Activated T-cell treated with anti-CD3 and anti-CD28 coated beads for 24 hours (primary cell): ENCODE measurements at places on chromosomes 6 and 20.
A peak's percentile ranks its signal among the peaks of the same experiment; 100 is the strongest.

- no peak for DNase-seq
Measured at GRCh38 chr6:111748231-111748647, 125.0 kb downstream of the FYN start.

GRCh38 chr6:85385636-85386315 is 64.1 kb upstream of the NT5E start:
- DNase-seq, result no peak

DNA sequence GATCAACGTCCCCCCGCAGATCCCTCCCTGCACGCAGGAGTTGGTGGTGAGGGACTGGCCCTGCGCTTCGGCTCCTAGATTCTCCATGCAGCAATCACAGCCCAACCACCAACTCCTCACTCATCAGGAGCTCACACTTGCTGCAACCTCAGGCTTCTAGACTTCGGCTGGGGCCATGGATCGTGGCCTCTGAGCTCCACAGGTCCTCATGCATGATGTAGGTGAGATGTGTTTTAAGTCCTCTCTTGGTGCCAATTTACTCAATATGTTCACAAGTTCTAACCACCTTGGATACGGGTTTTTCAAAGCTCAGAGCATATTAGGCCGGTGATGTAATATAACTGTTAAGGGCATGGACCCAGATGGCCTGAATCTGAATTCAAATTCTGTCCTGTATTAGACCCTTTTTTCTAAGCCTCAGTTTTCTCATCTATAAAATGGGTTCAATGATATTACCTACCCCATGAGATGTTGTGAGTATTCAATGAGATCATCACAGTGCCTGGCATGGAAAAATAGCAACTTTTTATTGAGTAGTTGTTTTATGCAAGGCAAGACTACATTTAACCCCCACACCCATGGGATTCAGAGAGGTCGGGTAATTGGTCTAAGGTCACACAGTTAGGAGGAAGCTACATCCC is 31.0 kb downstream of the SUN5 start:
- DNase-seq, result no peak

- DNase-seq, result no peak
Measured at GRCh38 chr6:134425513-134425912, 107.6 kb upstream of the SGK1 start.

GRCh38 chr6:14876778-14877613 is 368.9 kb upstream of the JARID2 start:
- DNase-seq, result peak; percentile 22

DNA sequence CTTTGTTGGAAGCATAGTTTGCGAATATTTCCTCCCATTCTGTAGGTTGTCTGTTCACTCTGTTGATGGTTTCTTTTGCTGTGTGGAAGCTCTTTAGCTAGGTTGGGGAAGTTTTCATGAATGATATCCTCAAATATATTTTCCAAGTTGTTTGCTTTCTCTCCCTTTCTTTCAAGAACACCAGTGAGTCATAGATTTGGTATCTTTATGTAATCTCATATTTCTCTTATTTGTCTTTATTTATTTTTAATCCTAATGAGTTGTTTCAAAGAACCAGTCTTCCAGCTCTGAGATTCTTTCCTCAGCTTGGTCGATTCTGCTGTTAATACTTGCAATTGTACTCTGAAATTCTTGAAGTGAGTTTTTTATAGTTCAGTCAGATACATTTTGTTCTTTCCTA is 628.0 kb upstream of the ID4 start:
- no peak for DNase-seq

GRCh38 chr6:23420659-23421350 is 705.2 kb upstream of the NRSN1 start:
- no peak for DNase-seq

DNA sequence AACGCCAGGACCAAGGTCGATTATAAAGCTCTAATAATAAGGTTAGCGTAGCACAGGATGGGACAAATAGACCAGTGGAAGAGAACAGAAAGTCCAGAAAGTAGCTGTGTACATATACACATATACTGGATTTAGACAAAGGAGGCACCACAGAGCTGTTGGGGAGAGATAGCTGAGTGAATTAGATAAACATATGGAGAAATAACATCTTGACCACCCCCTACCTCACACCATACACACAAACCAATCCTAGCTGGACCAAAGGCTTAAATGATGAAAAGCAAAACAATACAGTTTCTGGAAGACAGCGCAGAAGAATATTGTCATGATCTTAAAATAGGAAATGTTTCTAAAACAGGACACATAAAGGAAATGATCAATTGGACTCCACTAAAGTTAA is 112.9 kb downstream of the PXDC1 start:
- DNase-seq, result no peak

GRCh38 chr20:63578224-63579016 is 4.4 kb upstream of the HELZ2 start:
- DNase-seq, result no peak

- DNase-seq, result no peak
Measured at GRCh38 chr6:22366214-22366613, 69.4 kb upstream of the PRL start.

DNA sequence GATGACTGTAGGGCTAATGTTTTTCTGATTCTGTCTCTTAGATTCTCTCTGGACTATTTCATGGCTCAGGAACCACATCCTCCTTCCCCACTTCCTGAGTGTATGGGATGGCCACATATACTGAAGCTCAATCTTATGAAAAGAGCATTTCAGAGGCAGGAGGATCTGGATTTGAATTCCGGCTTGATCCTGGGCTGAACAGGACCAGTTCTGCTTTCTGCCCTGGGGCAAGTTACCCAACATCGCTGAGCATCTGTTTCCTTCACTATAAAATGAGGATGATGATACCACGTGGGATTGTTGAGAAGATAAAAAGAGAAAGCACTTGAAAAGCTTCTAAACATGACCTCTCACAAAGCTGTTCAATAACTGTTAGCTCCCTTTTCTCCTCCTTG is 168.4 kb upstream of the TNFAIP3 start:
- no peak for DNase-seq
